SJSA1 (cell line): ENCODE measurements at places on chromosomes 16 and 17. TPM values are rescaled to one million over a fixed set of nuclear protein-coding genes. Genes with fewer than 3 reads are reported as not detected.

GRCh38 chr17:1645207-1646171 lies at the start of gene SCARF1:
SCARF1 (minus strand) TSS chr17:1645732; CDS start chr17:1645697, 35 bp downstream.
- no peak for DNase-seq

- DNase-seq, result no peak
These were observed 256.8 kb upstream of the CDH5 start for GRCh38 chr16:66109677-66110076.

CASKIN1 gene
- not detected in 2 replicates for total RNA-seq

CACNG1 gene
- 0.26 TPM in 1 of 2 replicates, not detected in the other for total RNA-seq

DNA sequence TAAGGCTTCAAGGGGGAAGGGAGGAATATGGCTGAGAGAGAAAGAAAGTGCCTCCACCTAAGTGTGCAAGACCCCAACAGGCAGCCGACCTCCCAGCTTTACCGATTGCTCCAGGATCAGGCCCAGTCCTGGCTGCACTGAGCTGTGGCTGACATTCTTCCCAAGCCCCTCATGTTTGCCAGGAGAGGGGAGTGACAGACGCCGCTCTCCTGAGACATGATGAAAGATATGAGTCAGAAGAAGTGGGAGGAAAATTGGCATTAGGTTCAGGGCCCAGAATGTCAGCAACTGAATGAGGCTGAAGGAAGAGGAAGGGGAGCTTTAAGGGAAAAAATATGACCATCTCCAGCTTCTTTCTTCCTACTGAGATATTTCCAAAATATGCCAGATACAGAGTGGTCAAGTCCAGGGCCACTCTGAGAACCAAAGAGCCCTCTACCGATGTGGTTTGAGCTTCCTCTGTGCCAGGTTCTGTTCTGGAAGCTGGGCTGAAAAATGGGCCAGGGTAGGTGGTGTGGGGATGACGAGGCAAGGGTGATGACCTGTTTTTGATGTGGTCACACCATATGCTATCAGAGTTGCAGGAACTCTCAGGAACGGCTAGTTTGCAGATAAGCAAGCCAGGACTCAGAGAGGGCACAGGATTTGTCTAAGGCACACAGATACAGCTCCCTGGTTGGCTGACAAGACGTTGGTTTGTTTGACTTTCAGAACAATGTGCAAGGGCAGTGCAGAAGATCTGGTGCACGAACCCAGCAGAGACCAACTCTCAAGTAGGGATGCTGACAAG lies 176.7 kb downstream of the SOX9 start:
- no peak for DNase-seq

- no peak for DNase-seq
These were observed 17.9 kb downstream of the SALL1 start for GRCh38 chr16:51133183-51133582.

GRCh38 chr17:56908001-56908542 lies 5.8 kb downstream of the TRIM25 start:
- DNase-seq, result peak; percentile 31

KCNH6 gene
- not detected in 2 replicates for total RNA-seq

- DNase-seq, result no peak
These were observed 546 bp upstream of the NDUFB10 start for GRCh38 chr16:1958715-1959268.

DNA sequence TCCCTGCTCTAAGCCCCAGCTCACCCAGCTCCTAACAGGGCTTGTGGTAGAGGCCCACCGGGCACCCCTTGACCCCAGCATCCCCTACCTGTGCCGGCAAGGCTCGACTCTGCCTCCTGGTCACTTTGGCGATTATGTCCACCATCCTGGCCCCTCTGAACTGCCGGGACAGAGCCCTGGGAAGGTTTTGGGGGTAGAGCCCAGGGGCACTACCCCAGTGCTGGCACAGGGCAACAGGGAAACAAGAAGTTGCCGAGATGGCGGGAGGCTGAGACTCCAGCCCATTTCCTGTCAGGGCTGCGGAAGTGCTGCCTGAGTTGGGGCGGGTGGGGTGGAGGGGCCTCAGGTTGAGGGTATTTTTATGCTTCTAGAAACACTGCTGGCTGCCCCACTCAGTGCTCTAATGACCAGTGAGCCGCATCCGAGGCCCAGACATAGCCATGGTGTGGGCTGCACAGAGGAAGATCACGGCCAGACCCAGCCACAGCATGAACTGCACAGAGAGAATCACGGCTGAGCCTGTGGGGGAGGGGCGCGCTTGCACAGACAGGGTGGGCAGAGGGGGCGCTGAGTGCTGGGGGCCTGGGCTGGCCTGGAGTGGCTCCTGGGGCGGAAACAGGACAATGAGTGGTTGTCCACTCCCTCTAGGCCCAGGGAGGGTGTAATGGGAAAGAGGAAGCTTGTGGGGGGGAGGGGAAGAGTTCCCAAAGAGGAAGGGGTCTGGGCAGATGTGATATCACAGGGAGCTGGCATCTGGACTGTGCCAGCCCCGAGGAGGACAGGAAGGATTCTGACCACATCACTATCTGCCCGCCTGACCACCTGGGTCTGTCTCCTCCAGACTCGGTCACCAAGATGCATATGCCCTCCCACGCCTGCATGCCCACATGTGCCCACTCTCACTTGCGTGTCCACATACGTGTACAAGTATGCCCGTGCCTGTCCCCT lies 22.3 kb downstream of the ARHGAP27 start:
- no peak for DNase-seq

DNA sequence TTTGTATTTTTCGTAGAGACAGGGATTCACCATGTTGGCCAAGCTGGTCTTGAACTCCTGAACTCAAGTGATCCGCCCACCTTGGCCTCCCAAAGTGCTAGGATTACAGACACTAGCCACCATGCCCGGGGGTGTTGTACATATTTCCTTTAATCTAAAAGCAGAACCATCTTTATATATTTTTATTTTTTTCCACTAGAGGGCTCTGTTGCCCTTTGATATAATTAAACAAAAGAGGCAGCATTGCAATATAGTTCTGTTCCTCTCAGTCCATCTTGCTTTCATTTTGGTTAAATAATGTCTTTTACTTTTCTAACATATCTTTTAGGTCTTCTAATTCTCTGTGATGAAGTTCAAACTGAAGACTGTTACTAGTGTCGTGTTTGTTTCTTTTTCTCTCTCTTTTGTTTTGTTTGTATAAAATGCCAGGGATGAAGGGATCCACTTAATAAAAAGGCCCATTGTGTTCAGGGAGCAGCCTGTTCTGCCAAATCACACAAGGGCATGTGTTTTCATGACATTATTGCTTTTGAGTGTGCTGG lies 23.4 kb downstream of the WWOX start:
- DNase-seq, result peak; percentile 77

- peak; percentile 54 for DNase-seq
These were observed 8.9 kb upstream of the WSCD1 start for GRCh38 chr17:6061290-6061689.

DNA sequence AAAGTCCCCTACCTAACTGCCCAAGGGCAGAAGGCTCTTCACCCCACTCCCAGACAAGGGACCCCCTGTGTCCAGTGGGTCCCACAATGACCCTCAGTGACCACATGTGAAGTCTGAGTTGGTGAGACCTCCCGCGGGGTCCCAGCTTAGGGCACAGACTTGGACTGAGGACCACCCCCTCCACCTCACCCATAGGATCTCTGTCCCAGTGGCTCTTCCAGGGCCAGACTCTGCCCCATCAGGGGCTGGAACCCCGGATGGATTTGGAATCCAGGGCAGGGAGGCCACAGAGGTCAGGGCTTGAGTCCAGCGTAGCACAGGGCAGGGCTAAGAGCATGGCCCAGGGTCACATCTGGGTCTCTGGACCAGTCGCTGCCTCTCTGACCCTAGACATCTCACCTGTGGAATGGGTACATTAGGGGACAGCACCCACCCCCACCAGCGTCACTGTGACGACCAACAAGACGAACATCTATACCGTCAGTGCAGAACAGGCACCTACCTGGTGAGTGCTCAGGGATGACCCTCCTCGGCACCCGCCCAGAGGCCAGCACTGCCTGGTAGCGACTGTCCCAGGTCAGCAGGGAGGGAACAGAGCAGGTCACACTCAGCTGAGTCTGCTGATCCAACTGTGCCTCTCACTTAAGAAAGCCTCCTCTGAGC lies 37.7 kb downstream of the TNFRSF13B start:
- no peak for DNase-seq

GRCh38 chr17:82876602-82877379 lies 37.0 kb upstream of the ZNF750 start:
- DNase-seq, result no peak

- peak; percentile 58 for DNase-seq
These were observed 45.1 kb downstream of the MYH11 start for GRCh38 chr16:15811481-15812400.

DNA sequence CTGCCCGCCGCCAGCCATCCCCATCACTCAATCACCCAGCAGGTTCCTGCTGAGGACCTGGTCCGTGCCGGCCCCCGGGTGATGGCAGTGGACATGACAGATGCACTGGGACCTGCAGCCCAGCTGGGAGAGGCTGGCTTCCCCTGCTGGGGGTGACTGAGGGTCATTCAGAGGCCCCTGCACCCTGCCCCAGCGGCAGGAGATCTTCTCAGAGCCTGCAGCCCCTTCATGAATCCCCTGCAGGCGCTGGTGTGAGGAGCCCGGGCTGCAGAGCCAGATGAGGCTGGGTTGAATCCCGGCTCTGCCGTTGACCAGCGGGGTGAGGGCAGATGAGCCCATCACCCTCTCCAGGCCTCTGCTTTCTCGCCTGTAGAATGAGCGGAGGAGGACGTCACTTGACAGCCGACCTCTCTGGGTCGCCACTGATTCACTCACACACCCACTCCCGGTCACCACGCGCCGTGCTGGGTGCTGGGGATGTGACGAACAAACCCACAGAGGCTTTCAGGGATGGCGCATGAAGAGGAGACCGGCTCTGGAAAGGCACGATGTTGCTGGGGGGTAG lies 95.2 kb upstream of the CIBAR2 start:
- DNase-seq, result no peak
